ENCODE measurements at places on chromosomes 6 and 20.

DNA sequence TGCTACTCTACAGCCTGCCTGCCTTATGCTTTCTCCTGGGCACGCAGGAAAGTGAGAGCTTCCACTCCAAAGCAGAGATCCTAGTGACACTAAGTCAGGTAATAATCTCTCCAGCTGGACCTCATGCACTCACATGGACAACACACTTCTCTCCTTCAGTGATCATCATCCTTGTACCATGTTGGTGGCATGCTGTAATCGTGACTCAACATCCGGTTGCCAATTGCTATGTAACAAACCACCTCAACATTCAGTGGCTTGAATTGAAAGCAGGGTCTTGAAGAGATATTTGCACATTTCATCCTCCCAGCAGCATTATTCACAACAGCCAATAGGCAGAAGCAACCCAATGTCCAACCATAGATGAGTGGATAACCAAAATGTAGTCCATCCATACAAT lies 40.3 kb upstream of the PPP1R3G start:
- DNase-seq: no peak

DNA sequence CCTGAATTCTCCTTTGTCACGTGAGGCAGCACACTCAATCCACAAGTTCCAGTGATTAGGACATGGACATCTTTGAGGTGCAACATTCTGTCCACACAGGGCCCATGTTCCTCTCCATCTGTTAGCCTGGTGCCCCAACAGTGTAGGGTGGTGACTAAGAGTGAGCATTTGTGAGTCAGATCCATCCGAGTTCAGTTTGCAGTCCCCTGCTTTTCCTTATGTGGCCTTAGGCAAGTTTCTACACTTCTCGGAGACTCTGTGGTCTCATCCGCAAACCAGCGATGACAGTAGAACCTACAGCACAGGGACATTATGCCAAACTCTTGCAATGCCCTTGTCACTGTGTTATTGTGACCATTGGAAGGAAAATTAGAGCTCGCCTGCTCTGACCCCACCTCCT lies 178.7 kb upstream of the CDH4 start:
- DNase-seq: no peak

DNA sequence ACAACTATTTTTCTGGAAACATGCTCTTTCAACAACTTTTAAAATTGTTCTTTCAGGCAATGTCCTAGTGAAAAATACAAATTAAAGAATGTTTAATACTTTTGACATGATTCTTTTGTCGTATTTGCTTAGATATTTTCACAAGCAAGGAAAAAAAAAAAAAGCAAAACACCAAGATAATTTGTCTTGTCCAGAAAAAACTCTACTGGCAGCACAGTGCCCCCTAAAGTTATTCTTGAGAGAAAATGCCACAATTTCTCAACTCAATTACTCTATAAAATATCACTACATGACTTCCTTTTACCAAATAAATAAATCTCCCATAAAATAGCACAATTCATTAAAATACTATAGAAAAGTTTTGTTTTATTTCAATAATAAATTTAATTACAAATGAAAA lies 652.5 kb upstream of the EPHA7 start:
- no peak for DNase-seq

DNA sequence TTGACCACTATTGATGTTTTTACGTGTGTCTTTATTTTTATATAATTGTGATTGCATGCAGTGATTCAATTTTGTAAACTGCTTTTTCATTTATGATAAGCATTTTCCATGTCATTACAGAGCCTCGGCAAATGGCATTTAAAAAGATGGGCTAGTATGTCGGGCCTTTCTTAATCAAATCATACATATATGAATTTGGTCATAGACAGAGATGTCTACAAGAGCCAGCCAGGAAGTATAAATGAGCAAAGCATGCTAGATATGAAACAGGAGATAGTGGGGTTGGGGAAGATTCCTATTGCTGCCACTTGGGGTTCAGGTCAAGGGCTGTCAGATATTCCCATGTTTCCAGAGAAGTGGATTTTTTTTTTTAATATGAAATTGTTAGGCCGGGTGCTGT lies 20.0 kb downstream of the KIF3B start:
- DNase-seq: no peak

GRCh38 chr6:168582571-168582981 lies 141.6 kb downstream of the SMOC2 start:
- DNase-seq: no peak

- no peak for DNase-seq
These were observed 3.1 kb upstream of the AKIRIN2 start for GRCh38 chr6:87705070-87705691.

DNA sequence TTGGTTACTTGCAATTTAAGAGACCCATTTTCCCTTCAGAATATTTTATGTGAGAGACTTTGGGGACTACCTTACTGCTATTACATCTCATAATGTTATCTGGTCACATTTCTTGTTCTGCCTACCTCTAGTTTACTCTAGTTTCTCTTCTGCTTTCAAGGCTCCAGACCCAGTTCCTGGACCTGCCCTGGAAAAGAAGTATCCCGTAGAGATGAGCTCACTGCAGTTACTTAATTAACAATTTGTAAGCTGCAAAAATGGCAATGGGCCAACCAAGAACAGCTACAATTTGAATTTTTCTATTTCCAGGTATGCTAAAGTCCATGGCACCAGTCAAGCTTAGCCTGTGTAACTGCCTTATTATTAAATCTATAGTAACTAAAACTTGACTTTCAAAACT lies 25.0 kb downstream of the TAB2 start:
- DNase-seq: no peak

DNA sequence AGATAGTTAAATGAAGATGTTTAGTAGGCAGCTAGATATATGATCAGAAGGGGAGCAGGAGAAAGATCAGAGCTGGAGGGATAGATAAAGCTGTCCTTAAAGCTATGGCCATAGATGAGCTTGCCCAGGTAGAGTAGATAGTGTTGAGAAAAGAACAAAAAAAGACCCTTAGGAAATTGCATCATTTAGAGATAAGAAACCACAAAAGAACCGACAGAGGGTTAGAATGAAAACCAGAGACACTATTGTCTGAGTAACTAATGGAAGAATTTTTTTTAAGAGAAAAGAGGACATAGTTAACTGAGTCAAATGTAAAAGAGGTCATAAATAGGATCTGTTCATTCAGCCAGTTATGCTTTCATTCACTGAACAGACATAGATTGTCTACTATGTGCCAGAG lies 101.8 kb downstream of the TNFAIP3 start:
- DNase-seq: no peak

DNA sequence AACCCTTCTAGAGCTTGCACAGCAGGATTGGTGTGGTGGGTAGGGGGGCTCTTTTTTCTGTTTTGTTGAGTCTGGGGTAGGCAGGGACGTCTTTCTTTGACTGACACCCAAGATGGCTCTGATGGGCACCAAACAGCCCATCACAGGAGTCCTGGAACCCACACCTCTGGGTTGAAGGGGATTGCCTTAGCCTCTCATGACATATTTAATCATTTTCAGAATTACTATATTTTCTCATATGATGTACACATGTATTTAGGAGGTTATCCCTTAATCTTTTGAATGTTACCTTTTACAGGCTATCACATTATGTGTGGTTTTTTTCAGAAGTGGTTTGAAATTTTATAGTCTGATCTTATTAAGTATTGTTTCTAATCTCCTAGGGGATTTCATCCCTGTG lies 64.6 kb downstream of the RPP40 start:
- DNase-seq: no peak

DNA sequence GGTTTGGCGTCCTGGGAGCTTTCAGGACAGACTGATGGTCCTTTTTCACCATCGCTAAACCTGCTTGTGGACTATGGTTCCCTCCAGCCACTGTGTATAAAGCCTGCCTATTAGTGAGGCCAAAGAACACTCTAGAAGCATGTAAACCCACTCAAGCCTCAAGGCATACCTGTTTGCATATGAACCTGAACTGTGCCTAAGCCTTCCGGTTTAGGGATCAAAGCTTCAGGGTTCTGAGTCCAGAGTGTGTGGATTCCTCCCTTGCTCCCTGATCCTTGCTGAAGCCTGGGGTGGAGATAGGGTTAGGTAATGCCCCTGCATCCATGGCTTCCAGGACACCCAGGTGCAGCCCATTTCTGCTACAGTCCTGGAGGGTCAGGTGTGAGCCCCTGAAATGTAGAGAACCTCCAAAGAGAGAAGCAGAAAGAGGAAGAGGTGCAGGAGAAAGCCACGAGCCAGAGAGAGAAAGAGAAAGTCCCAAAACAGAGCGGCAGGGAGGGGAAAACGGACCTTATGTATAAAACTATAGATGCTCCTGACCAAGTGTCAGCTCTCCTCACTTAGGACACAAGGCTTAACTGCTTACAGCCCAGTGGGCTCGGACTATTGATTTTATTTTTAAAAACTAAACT lies 93.3 kb downstream of the SCML4 start:
- no peak for DNase-seq

- no peak for DNase-seq
These were observed 200.3 kb upstream of the KCNG1 start for GRCh38 chr20:51223183-51223720.

GRCh38 chr6:40986364-40986763 lies 52.7 kb downstream of the UNC5CL start:
- DNase-seq: no peak

GRCh38 chr6:44020664-44021425 lies 106.4 kb downstream of the MRPL14 start:
- DNase-seq: no peak

All from activated gamma-delta T cell treated with anti-CD3 and anti-CD28 coated beads, Interleukin-2, amount 50 U/mL, for 16 hours (primary cell).